ENCODE measurements at places on chromosomes 7 and 10.
A peak's percentile ranks its signal among the peaks of the same experiment; 100 is the strongest.

DNA sequence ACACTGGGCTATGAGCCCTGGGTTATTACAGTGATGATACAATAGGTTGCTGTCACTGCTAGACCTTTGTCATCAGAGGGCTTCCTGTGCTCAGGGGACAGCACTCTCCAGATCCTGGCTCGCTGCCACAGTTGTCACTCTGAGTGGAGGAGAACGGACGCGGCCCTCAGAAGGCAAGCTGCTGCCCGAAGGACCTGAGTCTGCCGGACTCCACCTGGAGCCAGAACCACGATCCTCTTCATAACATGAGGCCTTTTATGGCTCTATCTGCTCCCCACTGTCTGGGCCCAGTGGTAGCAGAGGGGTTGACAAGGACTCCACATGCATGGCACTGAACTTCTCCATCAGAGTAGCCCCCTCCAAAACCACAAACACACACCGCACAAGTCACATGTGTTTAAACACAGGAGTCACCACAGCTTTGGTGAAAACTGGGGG is 94.7 kb upstream of the EFCAB10 start:
- DNase-seq, result no peak

DNA sequence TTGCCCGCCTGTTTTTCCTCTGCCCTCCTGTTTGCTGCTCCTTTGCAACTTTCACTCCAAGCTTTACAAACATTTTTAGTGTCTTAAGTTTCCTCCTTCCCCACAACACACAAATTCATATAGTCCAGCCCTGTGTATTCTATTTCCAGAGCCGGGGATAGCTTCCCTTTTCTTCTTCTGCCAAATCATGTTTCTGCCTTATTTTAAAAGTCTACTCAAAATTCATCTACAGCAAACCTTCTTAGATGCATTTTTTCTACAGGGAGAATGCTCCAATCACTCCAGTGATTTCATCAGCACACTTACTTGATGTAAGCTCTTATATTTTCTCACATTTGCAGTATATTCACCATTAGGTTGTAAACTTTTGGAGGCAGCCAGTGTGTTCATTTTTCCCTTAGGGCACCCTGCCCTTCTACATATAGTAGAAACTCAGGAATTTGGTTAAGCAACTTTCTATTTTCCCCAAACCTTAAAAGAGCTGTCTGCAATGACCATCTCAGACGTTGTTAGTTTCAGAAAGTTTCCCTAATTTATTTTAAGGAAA is 12.4 kb upstream of the ACTA2 start:
- DNase-seq, result no peak

DNA sequence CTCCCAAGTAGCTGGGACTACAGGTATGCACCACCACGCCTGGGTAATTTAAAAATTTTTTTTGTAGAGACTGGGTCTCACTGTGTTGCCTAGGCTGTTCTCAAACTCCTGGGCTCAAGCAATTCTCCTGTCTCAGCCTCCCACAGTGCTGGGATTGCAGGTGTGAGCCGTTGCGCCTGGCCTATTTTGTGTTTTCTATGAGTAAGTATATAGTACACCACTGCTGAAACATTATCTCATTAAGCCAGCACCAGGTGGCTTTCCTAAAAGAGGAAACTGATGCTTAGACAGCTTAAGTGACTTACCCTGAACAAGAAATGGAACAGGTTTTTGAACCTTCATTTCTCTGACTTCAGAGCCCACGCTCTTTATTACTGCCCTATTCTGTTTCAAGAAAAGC is 7.8 kb upstream of the PTPN12 start:
- DNase-seq, result no peak

DNA sequence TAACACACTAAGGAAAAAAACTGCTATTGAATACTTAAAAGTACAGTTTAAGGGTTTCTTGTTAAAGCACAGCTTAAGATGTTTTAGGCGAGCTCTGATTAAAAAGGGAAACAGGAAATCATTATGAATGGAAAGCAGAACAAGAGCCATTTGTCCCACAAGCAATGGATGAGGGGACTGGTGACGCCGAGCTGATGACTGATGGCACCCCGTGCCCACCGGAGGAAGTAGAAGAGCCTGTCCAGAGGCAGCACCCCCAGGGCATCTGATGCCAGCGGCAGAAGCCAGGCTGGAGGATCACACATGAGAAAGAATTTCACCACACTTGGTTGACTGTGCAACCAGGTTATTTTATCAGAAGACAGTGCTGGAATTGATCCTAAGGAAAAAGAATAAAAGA is 15.0 kb upstream of the INSIG1 start:
- DNase-seq, result no peak

DNA sequence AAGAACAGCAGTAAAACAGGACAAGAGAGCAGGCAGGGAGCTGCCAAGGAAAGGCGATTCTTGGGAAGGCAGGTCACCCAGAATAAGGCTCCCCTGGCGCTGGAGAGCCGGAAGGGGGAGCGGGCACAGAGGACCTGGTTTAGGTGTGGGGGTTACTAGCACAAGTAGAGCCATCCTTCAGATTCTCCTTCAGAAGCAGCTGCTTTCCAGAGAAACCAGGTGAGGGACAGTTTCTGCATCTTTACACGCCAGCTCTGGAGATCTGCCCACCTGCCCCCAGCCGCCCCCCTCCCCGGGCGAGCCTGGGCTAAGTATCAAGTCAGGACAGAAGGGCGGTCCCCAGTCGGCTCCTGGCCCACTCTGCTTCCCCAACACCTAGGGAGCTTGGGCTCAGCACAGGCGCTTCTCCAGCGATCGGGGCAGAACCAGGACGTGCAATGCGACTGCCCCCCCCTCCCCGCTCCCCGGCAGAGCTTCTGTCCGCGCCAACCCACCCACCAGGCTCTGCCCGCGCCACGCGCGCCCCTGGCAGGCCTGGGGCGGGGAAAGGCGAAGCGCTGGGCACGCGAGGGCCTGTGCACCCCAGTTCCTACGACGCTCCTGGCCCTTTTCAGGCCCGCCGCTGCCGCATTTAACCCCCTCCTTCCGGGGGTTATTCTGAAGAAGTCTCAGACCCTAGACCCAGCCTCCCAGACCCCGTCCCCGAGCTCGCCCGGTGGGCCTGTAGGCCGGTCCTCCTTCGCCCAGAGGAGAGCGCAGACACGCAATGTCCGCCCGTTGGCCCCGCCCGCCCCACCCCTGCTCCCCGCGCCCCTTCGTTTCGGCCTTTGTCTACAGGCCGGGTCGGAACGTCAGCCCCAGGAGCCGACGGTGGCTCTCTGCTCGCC is 4.4 kb upstream of the EN2 start:
- no peak for DNase-seq

DNA sequence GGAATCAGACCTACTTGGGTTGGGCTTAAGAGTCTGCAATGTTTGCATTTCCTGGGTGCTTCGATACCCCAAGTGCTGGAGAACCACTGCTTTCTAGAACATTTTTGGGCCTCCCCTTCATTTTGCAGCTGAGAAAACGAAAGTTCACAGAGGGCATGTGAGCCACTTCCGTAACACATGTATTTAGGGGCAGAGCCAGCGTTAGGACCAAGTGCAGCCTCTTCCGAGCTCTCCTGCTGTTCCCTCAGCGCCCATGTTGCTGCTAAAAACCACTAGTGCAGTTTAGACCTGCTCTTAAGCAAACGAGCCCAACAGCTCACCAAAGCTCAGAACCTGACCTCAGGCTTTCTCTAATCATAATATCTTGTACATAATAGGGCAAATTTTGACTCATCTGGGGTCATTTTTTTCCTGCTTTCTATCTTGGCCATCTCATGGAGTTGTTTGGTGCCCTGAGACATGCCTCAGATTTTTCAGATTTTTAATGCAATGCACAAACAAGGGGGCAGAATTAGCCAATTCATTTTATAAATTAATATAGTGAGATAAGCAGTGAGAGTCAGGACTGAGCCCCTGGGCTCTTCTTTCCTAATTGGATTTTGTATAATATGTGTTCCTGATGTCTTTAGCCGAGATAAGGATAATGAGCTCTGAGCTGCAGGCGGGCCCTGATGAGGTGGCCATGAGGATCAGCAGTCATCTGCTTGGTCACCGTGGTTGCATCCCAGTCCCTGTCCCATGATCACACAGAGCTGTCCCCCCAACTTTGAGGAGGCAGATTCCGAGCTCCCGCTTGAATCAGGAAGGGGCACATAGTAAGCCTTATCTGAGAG is 12.9 kb downstream of the BAG3 start:
- no peak for DNase-seq

GRCh38 chr7:2553108-2553507 is 2.2 kb downstream of the BRAT1 start:
- DNase-seq, result no peak

DNA sequence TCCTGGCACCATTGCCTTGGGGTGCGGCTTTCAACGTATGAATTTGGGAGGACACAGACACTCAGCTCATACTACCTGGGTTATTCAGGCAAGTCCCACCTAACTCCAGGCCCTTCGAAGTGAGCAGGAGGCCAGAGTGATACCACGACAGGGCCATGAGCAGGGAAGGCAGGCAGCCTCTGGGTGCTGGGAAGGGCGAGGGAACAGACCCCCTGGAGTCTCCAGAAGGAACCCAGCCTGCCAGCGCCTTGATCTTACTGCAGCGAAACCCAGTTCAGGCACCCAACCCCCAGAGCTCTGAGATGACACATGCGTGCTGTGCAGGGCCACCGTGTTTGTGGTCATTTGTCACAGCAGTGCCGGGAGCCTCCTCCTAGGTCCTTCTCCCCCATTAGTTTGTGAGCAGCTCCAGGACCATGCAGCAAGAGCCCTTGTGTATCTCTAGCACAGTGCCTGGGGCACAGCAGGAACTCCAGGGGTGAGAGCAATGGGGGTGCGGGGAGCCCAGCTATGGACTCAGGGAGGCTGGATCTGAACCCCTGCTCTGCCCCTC is 7.7 kb upstream of the INSIG1 start:
- no peak for DNase-seq

DNA sequence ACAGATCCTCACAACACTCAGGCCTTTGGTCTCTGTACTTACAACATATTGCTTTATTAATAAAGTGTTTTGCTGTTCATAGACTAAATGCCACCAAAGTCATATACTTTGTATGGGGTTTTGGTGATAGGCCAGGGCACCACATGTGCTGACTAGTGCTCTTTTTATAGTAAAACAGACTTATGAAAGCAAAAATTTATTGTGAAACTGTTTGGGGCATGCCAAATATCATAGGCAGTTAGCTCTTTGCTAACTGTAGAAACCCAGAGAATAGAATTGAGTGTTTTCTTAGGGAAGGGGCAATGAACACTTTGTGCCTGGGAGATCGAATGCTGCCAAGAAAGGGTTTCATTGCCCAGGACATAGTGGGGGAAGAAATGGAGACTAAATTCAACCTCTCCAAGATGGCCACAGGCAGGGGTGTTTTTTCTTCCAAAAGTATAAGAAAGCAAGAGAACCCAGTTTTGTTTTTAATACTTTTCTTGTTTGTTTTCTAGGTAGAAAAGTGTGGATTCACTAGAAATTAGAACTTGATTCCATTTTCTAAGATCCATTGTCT is 142.7 kb downstream of the TRIL start:
- DNase-seq, result no peak

GRCh38 chr7:48038815-48039506 is 3.6 kb downstream of the C7orf57 start:
- DNase-seq, result no peak

- no peak for DNase-seq
Observed at GRCh38 chr7:111587410-111588064, 25.2 kb upstream of the IMMP2L start.

DNA sequence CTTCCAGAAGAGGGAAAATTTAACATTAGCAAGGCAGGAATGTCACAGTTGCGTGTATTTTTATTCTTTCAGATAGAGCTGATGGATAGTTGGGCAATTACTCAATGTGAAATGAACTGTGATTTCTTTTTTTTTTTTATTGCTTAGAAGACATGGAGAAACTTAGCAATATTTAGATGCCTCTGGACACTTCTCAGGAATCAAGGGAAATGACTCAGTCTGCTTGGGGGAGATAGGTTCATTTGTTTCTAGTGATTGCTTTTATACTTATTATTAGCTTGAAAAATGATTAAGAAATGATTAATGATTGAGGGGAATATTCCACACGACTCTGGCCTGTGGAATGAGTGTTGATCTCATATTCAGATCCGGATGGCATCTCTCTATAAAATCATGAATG is 33.1 kb upstream of the TBX20 start:
- DNase-seq, result no peak

DNA sequence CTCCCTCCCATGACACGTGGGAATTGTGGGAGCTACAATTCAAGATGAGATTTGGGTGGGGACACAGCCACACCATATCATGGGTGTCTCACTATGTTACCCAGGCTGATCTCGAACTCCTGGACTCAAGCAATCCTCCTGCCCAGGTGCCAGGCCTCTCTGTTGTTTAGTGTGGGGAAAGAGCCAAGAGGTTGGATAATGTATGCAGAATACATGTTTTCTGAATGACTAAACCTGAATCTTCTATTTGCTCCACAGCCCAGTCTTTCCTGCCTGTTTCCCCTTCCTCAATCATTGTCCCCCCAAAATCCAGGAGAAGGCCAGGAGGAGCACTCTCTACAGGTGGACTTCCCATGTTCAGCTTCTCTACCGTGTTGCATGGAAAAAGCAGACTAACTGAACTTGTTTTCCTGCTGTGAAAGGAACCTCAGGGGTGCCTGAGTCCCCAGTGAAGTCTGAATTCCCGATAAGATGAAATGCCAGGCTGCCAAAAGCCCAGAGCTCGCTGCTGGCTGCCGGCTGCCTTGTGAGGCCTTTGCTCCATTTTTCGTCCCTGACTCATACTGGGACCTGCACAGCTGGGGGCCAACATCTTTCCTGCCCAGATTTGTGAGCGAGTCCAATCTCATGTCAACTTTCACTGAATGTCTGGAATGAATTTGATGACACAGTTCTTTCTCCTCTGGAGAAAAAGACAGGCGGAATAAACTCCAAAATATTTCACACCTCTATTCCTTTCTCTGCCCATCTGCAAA is 588.0 kb downstream of the CALN1 start:
- no peak for DNase-seq

- no peak for DNase-seq
Observed at GRCh38 chr10:35040760-35041501, 49.2 kb downstream of the CUL2 start.

DNA sequence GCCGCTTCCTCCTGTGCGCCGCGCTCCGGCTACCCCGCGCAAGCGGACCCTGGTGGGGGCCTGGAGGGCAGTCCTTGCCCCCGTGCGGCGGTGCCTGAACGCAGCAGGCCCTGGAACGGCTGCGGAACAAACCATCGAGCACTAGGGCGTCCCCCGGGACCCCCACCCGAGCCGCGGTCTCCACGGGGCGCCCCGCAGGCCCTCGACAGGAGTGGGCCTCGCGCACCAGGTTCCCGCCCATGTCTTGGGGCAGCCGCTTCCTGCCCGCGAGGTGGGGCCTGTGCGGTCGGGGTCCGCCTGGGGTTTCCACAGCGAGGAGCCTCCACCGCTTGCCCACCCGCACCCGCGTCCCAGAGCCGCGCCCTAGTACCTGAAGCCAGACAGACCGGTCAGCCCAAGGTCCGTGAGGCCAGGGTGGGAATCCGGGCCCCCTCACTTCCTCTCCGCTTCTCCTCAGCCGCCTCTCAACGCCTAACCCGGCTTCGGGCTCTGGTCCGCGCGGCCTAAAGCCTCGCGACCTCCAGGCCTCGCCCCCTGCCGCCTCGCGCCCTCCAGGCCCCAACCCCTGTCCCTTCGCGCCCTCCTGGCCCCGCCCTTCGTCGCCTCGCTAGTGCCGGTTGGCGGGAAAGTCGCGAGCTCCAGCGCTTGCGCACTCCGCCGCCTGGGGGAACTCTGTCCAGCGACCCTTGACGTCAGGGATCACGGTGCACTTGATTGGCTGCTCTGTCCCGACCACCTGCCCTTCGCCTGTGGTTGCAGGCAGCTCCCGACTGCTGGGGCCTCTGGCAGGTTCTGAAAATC is 7.0 kb upstream of the GBX1 start:
- DNase-seq, result peak; percentile 82

GRCh38 chr7:128933180-128933891 is 4.4 kb upstream of the IRF5 start:
- no peak for DNase-seq
